T-helper 22 cell (primary cell): ENCODE measurements at places on chromosomes 12 and 14.

DNA sequence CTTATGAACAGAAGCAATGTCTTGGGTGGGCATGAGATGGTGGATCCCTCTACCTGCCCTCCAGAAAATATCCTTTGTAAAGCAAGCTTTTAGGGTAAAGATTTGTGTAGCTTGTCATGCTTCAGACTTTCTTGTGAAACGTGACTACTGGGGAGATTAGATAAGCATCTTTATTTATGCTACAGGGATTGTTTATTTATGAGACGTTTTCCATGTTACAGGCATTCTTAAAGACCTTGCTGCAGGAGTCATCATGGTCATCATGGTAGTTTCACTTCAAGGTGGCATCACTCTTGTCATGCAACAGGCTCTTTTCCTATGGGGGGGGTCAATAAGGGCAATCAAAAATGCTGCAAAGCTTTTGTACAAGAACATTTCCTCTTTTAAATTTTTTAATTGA lies 8.2 kb upstream of the MIS18BP1 start:
- DNase-seq, result no peak

- DNase-seq, result no peak
Measured at GRCh38 chr14:92780444-92781232, 13.5 kb upstream of the GOLGA5 start.

GRCh38 chr14:68404652-68405183 lies 388.1 kb downstream of the ZFP36L1 start:
- DNase-seq, result peak; percentile 7

GRCh38 chr12:9378430-9378835 lies 170.2 kb upstream of the PZP start:
- DNase-seq, result no peak
